ENCODE measurements at places on chromosomes 1 and 21.

DNA sequence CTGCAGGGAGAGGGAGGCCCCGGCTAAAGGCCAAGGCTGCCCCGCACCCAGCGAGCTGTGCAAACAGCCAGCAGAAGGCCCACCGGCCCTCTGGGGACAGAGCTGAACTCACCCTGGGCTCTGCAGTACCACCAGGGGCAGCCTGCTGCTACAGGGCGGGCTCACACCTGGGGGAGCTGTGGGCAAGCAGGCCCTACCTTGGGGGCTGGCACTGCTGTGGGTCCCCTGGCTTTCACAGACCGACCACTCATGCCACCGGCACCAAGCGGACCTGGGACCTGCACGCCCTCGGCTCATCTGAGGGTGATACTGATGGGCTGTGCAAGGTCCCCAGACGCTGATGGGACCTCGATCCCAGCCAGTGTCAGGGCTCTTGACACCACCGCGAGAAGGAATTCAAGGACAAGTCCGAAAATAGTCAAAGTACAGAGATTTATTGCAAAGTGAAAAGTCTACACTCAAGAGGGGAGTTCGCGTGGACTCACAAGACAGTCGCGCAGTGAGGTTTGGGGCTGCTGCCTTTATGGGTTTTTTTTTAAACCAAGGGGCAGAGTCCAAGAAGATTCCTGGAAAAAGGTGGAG, 61.0 kb upstream of the ADARB1 start:
- no peak for DNase-seq

DNA sequence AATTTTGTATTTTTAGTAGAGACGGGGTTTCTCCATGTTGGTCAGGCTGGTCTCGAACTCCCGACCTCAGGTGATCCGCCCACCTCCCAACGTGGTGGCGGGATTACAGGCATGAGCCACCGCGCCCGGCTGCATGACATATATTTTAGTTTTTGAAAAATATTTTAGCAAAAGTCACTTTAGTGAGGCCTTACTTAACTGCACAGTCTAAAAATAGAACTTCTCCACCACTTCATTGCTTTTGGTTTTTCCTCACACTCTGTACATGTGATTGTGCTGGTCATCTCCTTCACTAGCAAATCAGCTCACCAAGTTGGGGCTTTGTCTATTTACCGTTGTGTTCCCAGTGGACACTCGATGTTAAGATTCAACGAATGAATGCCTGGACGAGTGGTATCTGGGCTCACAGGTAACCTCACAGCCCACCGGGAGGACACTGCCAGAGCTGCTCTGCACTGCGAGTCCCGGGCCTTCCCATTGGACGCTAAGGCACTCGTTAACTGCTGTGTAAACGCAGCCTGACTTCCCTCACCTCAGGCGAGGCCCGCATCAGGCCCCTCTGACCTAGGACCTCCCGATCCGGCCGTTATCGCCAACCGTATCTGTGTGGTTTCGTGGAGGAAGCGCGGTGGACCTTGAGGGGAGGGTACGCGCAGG, 14.0 kb upstream of the ZNF692 start:
- peak; percentile 43 for DNase-seq

GRCh38 chr1:28807046-28807445, 4.9 kb upstream of the OPRD1 start:
- no peak for DNase-seq

- no peak for DNase-seq
Observed at GRCh38 chr1:36622741-36623648, 140.3 kb upstream of the CSF3R start.

DNA sequence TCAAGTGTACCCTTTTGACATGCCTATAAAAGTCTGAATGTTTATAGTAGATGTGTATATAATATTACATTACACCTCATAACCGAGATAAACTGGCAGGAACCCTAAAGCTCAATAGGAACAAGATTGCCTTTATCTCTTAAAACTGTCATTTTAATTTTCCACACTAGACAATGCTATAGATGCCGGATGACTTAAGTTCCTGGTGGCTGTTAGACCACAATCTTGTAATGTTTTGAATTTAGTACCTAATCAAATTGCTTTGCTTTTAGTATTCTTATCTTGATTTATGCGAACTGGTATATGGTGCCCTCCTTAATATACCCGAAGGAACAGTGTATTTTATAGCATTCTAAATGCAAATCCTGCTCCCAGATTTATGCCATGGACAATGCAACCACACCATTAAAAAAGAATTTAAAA, 1397.0 kb upstream of the ADGRL4 start:
- DNase-seq = no peak

GRCh38 chr1:47508702-47509431, 71.0 kb downstream of the FOXD2 start:
- DNase-seq = no peak

GRCh38 chr1:117244971-117245370, 34.2 kb upstream of the VTCN1 start:
- DNase-seq = no peak

DNA sequence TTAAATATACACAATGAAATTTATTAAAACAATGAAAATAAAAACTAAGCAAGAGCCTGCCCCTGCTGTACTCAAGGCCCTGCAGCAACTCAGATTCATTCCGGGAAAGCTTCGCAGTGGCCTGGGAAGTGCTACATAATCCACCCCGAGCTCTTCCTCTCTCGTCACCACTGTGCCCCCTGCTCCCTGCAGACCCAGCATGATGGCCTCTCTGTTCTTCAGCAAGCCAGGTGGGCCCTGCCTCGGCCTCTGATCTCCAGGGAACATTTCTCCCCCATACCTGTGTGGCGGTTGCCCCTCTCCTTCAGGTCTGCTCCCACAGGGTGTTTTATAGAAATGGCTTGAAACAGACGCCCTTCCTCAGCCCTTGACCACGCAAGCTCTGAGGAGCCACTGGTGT, 10.6 kb downstream of the RNF187 start:
- DNase-seq = no peak

DNA sequence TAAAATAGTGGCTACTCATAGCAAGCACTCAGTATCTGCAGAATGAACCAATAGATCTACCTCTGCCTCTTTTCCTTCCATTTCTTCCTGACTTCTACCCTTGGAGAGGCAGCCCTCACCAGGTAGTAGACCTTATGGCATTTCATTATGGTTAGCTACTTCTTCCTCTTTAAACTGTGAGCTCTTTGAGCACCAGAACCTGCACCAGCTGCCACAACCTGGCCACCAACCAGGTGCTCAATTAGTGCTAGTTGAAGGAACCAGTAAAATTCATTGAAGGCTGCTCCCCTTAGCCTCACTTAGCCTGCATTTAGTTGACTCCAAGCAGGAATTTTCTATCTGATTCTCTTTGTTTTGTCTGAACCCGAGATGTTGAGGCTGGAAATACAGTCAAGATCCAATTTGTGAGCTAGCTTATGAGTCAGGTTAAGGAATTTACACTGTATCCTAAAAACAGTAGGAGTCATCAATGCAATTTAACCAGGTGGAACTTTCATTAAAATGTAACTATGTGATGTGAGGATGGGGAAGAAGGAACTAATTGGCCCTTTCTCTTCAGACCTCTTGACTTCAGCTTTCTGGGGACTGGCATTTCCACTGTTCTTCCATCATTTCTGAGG, 81.5 kb upstream of the UBE2U start:
- no peak for DNase-seq

- DNase-seq = no peak
Observed at GRCh38 chr1:116231752-116232151, 120.6 kb downstream of the MAB21L3 start.

DNA sequence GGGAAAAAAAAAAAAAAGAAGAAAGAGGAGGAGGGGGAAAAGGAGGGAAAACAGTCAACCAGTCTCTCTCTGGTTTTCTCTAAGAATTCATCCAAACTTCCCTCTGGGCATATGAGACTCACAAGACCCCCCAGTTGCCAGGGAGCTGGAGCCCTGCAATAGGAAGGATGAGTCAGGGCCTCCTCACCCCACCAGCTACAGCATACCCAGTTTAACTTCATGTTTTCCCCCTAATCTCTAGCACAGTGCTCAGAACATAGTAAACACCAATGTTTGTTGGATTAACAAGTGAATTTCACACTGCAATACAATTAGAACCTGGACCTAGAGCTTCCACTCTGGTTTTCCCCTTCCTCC, 7.8 kb downstream of the F11R start:
- DNase-seq = no peak

DNA sequence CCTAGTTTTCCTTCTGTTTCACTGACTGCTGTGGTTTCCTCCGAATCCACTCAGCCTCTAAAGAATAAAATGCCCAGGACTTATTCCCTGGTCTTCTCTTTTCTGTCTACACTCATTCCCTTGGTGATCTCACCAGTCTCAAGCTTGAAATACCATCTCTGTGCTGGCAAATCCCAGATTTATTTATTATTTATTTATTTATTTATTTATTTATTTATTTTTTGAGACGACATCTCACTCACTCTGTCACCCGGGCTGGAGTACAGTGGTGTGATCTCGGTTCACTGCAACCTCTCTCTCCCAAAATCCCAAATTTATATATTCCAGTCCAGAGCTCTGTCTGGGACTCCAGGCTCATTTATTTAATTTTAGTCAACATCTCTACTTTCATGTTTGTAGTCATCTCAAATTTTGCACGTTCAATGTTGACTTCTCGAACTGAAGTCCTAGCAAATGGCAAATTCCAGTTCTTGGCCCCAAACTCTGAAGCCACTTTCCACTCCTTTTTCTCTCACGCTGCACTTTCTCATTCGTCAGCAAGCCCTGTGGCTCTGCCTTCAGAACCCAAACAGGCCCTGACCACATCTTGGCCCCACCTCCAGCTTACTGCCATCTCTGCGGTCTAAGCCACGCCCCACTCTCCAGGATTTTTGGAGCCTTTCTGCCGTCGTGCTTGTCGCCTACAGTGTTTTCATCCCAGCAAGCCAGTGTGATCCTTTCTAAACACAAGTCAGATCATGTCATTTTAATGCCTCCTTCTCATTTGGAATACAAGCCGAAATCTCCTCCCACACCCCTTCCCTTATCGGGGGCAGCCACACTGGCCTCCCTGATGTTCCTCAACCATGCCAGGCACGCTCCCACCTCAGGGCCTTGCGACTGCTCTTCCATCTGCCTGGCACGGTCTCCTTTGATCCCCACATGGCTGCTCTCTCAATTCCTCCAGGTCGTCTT, 14.2 kb upstream of the TENT5B start:
- no peak for DNase-seq

DNA sequence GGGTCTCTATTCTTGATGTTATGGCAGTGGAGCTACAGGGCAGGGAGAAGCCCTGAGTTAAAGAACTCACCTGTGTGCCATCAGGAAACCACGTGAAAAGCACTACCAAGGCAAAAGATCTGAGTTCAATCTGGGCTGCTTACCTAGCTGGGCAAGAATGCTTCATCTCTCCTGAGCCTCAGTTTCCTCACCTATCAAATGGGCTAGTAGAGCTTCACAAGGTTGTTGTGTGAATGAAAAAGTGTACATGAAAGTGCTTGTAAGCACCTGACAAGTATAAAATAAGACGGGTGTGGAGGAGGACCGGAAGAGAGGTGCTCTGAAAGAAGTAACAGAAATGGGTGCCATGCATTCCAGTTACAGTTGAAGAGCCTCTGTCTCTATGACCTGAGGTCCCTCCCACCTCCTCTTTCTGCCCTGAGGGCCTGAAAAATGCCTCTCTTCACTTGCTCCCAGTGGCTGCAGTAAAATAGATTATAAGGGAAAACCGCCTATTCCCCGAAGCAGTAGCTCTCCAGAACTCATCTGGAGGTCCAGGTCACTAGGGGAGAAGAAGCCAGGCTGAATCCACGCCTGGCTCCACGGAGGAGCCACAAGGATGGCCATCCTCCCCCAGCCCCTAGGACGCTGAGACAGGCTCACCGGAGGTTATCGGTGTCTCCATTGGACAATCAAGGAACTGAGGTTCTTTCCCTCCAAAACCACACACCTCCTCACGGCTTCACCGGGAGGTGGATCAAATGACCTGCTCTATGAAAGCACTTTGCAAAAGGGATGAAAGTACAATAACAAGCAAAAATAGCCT, 1.4 kb downstream of the GPR161 start:
- no peak for DNase-seq

DNA sequence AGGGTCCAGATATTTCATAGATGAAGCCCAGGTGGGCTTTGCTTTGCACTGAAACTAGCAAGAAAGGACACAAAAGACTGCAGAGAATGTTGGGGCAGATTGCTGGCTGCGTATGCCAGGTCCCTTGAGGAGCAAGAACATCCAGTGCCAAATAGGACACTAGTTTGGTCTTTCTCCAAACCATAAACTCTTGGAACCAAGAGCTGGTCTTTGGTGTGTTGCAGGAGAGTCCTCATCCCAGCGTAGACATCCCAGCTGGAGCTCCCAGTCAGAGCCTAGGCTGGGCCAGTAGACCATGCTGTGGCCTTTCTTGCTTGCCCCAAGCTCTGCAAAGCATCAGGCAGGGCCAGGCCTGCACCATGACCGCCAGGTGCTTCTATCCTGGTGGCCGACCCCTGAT, 87.5 kb downstream of the ATP5PO start:
- DNase-seq = no peak

- no peak for DNase-seq
Observed at GRCh38 chr1:212532469-212533147, 76.0 kb upstream of the ATF3 start.

DNA sequence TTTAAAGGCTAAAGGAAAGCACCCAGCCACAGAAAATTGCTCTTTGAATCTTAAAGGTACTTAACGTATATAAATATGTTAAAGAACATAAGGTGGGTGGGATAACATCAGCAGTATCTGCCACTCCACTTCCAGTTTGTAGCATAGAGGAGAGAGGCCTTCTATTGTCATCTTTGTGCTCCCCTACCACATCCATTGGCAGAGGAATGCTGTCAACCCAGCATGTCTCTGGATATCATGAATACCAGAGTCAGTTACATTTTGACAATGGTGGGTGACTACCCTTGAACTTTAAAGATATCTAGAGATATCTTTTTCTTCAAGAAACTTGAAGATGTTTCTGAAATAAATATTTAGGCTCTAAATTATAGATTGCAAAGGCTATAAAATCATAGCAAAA, 283.2 kb upstream of the LRRC7 start:
- no peak for DNase-seq

- DNase-seq = no peak
Observed at GRCh38 chr1:95509989-95510388, 276.0 kb downstream of the RWDD3 start.

GRCh38 chr1:86573763-86574484, 27.0 kb downstream of the CLCA4 start:
- DNase-seq = no peak

- DNase-seq = peak; percentile 21
Observed at GRCh38 chr1:99943223-99943794, 26.5 kb upstream of the SLC35A3 start.

DNA sequence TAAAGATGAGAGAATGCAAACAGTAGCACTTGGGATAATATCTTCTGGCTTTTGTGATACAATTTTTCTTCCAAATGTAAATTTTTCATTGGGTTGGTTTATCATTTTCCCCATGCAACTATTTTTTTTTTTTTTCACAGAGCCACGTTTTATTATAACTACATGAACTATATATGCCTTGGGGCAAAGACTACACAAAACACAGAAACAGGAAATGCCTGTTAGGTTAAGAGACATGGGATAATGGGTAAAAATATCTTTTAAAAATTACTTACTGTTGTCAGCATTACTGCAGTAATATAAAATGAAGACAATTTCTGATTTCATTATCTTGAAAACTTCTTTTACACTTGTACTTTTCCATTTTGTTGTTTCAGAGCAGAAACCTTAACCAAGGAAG, 74.6 kb downstream of the DISP1 start:
- no peak for DNase-seq

- no peak for DNase-seq
Observed at GRCh38 chr1:165675794-165676193, 22.6 kb downstream of the ALDH9A1 start.

- DNase-seq = no peak
Observed at GRCh38 chr1:78465143-78465542, 25.6 kb upstream of the PTGFR start.

- DNase-seq = no peak
Observed at GRCh38 chr1:26994020-26994786, 711 bp downstream of the TRNP1 start.

GRCh38 chr1:178039891-178040290, 54.0 kb upstream of the RASAL2 start:
- DNase-seq = no peak

Measured in NCI-H1092 (cell line).